ENCODE measurements at places on chromosomes 12 and 14.

DNA sequence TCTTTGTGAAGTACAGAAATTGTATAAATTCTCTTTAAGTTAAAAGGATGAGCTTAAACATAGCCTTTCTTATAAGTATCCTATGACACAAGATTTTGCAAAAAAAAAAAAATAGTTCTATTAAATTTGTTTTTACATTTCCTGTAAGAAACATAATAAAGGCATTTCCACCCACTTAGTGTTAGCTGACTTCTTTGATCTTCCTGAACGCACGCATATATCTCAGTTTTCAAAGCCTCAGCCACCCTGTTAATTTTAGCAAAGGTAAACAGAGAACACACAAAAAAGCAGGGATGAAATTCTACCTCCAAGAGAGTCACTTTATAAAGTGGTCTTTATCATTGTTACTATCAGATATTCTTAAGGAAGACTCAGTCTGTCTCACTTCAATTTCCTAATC is 277.9 kb downstream of the MED13L start:
- DNase-seq = no peak

GRCh38 chr12:94659346-94659930 is 9.1 kb upstream of the TMCC3 start:
- no peak for DNase-seq

DNA sequence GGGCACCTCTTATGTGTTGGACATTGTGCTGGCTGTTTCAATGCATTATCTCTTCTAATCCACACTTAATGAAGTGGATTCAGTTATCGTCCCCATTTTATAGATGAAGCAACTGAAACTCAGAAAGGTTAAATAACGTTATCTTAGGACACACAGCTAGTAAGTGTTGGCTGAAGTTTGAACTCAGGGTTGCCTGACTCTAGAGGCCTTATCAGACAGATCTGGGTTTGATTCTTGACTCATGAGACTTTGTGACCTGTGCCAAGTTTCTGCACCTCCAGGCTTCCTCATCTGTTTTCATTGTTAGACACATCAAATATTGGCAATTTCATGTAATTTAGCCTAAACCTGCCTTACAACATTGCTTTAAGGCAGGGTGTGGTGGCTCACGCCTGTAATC is 18.2 kb upstream of the IRF2BPL start:
- DNase-seq = no peak

- DNase-seq = peak; percentile 8
Observed at GRCh38 chr12:89016970-89017778, 335.1 kb downstream of the DUSP6 start.

- no peak for DNase-seq
Observed at GRCh38 chr14:78612666-78613065, 442.5 kb downstream of the NRXN3 start.

- no peak for DNase-seq
Observed at GRCh38 chr14:21734457-21735074, 60.9 kb upstream of the OR4E1 start.

GRCh38 chr12:27578689-27579372 is 54.8 kb downstream of the PPFIBP1 start:
- DNase-seq = no peak

- DNase-seq = no peak
Observed at GRCh38 chr14:61479746-61480502, 158.5 kb downstream of the PRKCH start.

Measured in hypothalamus (tissue), 51 donors.